ENCODE measurements at places on chromosomes 7 and 10. TPM values are rescaled to one million over a fixed set of nuclear protein-coding genes. Genes with fewer than 3 reads are reported as not detected.

- H3K36me3 ChIP-seq = no peaks in the 10 kb centered on the region
- H3K27me3 ChIP-seq = no peaks in the 10 kb centered on the region
- no peaks in the 10 kb centered on the region for H3K4me1 ChIP-seq
- DNase-seq = no peak
- no peak overlapping the region for H3K27ac ChIP-seq
- no peak overlapping the region for H3K4me3 ChIP-seq
Measured at GRCh38 chr10:60517805-60518204, 128.1 kb upstream of the ANK3 start.

- peaks cover 24% of the 10 kb centered on the region for H3K4me1 ChIP-seq
- no peaks in the 10 kb centered on the region for H3K36me3 ChIP-seq
- no peaks in the 10 kb centered on the region for H3K27me3 ChIP-seq
- no peak overlapping the region for H3K27ac ChIP-seq
Measured at GRCh38 chr10:24971374-24971773, 19.0 kb upstream of the PRTFDC1 start.

GRCh38 chr10:129847741-129848483 lies 116.2 kb downstream of the EBF3 start:
- no peak overlapping the region for H3K4me3 ChIP-seq
- no peaks in the 10 kb centered on the region for H3K4me1 ChIP-seq
- H3K27ac ChIP-seq = no peak overlapping the region
- H3K27me3 ChIP-seq = no peaks in the 10 kb centered on the region

DNA sequence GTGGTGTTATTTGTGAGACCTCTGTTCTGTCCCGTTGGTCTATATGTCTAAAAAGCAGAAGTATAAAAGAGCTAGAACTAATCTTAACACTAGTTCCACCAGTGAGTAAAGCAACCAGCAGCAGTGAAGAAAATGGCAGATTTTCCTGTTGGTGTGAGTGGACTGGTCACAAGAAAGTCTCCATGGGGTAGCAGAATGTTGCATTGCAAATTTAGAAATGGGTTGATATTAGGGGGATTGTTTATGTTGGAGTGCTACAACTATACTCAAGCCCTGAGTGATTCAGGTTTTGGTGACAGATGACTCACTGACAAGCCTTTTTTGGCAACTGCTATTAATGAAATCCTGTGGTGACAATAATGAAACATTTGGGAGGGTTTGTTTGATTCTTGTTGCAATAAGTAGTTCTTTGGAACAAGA lies 5.6 kb downstream of the AVL9 start:
- peak overlapping the region; percentile 65 for H3K27ac ChIP-seq
- no peak overlapping the region for H3K4me3 ChIP-seq
- H3K4me1 ChIP-seq = peaks cover 22% of the 10 kb centered on the region

GRCh38 chr10:89891006-89891535 lies 189.7 kb downstream of the KIF20B start:
- H3K4me3 ChIP-seq = no peak overlapping the region
- H3K36me3 ChIP-seq = no peaks in the 10 kb centered on the region
- no peaks in the 10 kb centered on the region for H3K4me1 ChIP-seq
- no peak for DNase-seq
- no peak overlapping the region for H3K27ac ChIP-seq
- H3K27me3 ChIP-seq = peaks cover 23% of the 10 kb centered on the region

- DNase-seq = peak; percentile 73
- H3K27ac ChIP-seq = peak overlapping the region; percentile 99
- H3K4me3 ChIP-seq = peak overlapping the region; percentile 65
- H3K27me3 ChIP-seq = no peaks in the 10 kb centered on the region
- H3K36me3 ChIP-seq = no peaks in the 10 kb centered on the region
- H3K4me1 ChIP-seq = peaks cover 46% of the 10 kb centered on the region
Measured at GRCh38 chr10:3046210-3046779, 21.1 kb upstream of the PFKP start.

Gene DLX5
- total RNA-seq = 2.5 TPM

DNA sequence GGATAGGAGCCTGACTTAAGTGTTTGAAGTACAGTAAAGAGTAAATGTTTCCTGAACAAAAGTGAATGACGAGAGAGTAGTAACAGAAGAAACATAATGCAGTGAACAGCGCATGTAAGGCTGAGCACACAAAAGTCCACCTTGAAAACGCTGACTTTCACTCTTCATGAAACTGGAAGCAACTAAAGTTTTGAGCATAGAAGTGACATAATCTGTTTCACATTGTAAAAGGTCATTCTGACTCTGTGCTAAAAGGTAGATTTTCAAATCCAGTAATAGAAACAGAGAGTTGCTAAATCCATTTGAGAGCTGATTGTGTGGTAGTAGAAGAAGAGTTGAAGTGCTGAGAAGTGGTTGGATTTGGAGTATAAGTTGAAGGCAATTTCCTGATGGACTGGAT lies 1037.0 kb downstream of the CNTNAP2 start:
- no peaks in the 10 kb centered on the region for H3K36me3 ChIP-seq
- H3K4me3 ChIP-seq = no peak overlapping the region
- H3K27me3 ChIP-seq = no peaks in the 10 kb centered on the region
- no peak overlapping the region for H3K27ac ChIP-seq

DNA sequence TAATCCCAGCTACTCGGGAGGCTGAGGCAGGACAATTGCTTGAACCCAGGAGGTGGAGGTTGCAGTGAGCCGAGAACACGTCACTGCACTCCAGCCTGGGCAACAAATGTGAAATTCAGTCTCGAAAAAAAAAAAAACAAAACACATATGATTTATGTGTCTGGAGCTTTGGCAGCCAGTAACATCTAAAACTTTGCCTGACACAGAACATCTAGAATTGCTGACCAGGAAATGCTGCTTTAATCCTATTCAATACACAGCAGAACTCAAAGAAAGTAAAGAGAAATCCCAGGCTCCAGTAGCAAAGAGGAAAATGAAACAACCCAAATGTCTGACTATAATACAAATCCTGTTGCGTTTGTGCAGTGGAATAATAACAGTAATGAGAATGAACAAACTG lies 4.5 kb upstream of the CCDC6 start:
- no peak for DNase-seq
- peak overlapping the region; percentile 2 for H3K4me3 ChIP-seq
- H3K27ac ChIP-seq = no peak overlapping the region
- H3K4me1 ChIP-seq = peaks cover 10% of the 10 kb centered on the region
- H3K36me3 ChIP-seq = no peaks in the 10 kb centered on the region

Gene MYPN
- 1.8 TPM for total RNA-seq

- peaks cover 39% of the 10 kb centered on the region for H3K36me3 ChIP-seq
- no peak for DNase-seq
- H3K4me3 ChIP-seq = no peak overlapping the region
- no peaks in the 10 kb centered on the region for H3K27me3 ChIP-seq
- no peak overlapping the region for H3K27ac ChIP-seq
Measured at GRCh38 chr10:74067373-74068352, 69.7 kb downstream of the VCL start.

- no peaks in the 10 kb centered on the region for H3K4me1 ChIP-seq
- no peak overlapping the region for H3K4me3 ChIP-seq
- no peaks in the 10 kb centered on the region for H3K36me3 ChIP-seq
- no peaks in the 10 kb centered on the region for H3K27me3 ChIP-seq
- H3K27ac ChIP-seq = no peak overlapping the region
Measured at GRCh38 chr7:133807624-133808492, 319.3 kb upstream of the LRGUK start.

DNA sequence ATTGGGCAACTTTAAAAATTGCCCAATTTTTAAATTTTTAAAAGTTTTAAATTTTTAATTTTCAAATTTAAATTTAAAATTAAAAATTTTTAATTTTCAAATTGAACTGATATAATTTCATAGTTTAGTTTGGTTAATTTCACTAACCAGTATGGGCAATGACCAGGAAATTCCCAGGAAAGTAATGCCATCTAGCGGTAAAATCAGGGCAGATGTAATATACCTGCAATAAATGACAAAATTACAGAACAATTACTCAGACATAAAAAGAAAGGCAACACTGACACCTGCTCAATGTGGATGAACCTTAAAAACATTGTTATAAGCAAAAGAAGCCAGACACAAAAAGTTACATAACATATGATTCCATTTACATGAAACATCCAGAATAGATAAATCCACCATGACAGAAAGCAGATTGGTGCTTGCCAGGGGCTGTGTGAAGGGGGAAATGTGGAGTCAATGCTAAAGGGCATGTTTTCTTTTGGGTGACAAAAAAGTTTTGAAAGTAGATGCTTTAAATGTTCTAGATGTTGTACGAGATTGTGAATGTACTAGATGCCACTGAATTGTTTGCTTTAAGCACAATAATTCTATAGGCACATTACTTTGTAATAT lies 28.6 kb upstream of the SLC16A12 start:
- no peaks in the 10 kb centered on the region for H3K36me3 ChIP-seq
- no peak for DNase-seq
- no peak overlapping the region for H3K4me3 ChIP-seq
- H3K27me3 ChIP-seq = no peaks in the 10 kb centered on the region
- no peak overlapping the region for H3K27ac ChIP-seq

Measured in osteoblast (primary cell).